ENCODE measurements at places on chromosomes 4 and X. TPM values are rescaled to one million over a fixed set of nuclear protein-coding genes. Genes with fewer than 3 reads are reported as not detected.

GRCh38 chrX:110294087-110294486, 23.8 kb downstream of the AMMECR1 start:
- no peak for DNase-seq

Gene KDR
- total RNA-seq, result not detected

- DNase-seq, result no peak
Measured at GRCh38 chrX:46758163-46758955, 559 bp downstream of the SLC9A7 start.

DNA sequence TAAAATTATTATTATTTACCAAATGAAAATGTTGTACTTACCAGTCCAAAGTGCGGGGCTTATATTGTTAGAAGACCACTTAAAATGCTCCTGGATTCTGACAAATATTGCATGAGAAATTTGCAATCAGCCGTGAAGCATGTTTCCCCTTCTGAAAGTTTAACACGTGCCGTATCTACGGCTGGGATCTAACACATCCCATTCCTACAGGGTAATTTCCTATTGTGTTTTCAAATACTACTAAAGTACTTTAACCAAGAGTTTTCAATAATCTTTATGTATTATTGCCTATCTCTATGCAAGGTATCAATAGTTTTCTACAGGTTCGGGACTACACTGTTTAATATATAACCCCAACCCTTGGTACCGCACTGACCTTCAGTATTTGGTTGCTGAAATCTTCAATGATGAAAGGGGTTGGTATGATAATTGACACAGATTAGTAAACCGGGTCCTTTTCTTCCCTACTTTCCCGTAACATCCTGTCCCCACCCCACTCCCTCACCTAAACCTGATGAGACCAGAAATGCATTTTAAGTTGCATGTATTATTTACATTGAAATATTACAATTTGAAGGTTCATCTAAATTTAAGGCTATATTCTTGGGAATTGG, 795 bp upstream of the BRWD3 start:
- DNase-seq, result no peak

Measured in foreskin keratinocyte (primary cell).